ENCODE measurements at places on chromosomes 5 and 9. TPM values are rescaled to one million over a fixed set of nuclear protein-coding genes. Genes with fewer than 3 reads are reported as not detected.
A peak's percentile ranks its signal among the peaks of the same experiment; 100 is the strongest.

DNA sequence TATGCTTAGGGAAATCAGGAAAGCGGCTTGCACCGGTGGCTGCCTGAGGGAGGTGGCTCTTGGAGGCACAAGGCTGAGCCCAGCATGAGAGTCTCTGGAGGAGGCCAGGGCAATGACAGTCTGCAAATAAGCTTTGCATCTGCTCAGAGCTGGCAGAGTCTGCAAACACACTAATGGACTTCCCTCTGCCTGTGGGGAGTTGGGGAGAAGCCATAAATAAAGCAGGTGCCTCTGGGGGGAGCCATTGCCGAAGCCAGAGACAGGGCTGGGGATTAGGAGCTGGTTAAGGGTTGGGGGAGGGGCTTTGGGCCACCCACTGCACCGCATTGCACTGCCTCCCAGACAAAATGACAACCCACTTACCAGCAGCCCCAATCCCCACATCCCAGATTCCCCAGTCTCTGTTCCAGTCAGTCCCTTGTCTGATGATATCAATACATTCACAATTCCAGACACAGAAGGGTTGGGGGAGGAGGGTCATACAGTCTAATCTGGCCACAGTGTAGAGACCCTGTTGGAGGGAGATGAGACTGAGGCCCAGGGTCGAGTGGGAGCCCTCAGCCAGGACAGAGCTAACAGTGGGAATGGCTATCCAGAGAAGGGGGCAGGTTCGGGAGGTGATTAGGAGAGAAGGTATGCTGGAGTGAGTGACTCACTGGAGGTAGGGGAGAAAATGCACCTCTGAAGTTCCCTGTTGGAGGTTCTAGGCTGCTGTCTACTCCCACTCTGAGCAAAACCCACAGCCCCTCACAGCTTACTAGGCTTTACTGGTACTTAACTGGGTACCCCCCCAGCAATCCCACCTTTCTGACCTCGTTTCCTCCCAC, 53.7 kb downstream of the PAX5 start:
- no peak for DNase-seq

- DNase-seq: peak; percentile 97
These were observed 9.7 kb upstream of the TGFBI start for GRCh38 chr5:136018814-136019783.

DNA sequence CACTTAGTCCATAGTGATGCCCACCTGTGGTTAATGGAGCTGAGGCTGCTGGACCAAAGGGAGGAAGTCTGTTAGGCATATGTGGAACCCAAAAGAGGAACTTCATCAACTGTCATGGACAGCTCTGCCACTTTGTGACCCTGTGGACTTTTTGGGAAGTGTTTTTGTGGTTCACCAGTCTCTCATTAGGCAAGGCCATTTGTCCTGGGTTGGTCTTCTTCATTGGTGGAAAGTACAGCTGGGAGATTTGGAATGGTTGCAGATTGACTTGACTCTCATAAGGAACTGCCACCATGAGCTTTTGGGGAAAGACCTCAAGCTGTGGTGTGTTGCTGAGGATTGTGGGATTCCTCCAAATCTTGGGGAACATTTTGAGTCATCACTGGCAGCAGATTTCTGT, 31.9 kb upstream of the IL12B start:
- no peak for DNase-seq

DNA sequence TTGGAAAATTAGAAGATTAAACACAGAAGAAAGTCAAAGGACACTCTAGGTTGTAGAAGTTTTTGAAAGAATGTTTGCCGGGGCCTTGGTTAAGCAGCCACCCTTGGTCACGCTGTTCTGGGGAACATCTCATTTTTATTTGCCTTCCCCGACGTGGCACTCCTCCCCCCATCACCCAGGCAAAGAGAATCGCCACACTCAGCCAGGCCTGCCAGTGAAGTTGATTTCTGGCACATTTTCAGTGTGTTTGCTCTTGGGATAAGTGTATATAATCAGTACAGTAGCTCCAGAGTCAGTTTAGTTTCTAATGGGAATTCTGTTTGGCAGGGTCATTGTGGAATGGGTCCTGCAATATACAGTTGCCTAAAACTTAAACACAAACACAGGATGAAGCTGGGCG, 243.5 kb downstream of the ZSWIM6 start:
- no peak for DNase-seq

- DNase-seq: no peak
These were observed 43.9 kb downstream of the PRRT1B start for GRCh38 chr9:131589124-131589711.

DNA sequence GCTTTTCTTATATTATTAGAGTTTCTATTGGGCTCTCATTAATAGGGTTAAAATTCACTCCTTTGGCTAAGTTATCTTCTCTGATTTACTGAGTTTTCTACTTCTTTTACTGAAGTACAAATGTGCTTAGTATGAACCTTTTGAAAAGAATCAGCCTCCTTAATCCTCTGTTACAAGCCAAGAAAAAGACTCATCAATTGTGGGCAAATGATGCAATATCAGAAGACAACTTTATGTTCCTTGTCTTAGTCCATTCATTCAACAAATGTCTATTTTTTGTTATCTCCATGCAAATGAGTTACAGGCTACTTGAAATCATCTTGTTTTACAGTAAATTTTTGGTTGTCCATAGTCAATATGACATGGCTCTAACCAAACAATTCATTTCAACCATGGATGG, 40.3 kb downstream of the SNCAIP start:
- no peak for DNase-seq

GRCh38 chr9:134231330-134231745, 67.0 kb upstream of the RNU6ATAC start:
- no peak for DNase-seq

DNA sequence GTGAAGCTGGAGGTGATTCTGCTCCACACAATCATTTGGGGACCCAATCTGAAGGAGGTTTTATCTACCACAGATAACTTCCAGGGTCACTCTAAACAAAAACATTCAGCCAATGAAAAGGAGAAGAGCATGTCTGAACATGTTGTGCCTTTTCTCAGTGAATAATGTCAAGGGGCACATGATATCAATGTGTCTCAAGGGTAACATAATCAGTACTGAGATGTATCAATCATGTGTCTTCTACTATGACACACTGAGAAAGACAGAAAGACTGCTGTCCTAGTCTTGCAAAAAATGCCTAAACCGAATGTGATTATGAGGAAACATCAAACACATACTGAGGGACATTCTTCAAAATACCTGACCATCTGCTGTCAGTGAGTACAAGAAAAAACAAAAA, 25.4 kb upstream of the RASA1 start:
- DNase-seq: no peak

DNA sequence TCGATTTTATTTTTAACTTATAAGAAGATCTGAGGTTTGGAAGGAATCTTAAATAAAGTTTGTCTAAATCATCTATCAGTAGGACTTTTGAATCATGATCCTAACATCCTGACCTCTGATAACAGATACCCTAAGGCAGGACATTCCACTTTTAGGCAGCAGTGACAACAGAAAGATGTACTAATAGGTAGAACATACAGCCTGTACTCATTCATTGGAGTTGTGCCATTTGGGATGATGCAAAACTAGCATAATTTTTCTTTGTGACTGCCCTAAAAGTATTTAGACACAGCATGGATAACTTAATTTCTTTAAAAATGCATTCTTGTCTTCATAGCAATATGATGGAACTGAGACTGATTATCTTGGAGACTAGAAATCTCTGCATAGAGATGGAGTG, 39.7 kb downstream of the CDC42SE2 start:
- peak; percentile 16 for DNase-seq

DNA sequence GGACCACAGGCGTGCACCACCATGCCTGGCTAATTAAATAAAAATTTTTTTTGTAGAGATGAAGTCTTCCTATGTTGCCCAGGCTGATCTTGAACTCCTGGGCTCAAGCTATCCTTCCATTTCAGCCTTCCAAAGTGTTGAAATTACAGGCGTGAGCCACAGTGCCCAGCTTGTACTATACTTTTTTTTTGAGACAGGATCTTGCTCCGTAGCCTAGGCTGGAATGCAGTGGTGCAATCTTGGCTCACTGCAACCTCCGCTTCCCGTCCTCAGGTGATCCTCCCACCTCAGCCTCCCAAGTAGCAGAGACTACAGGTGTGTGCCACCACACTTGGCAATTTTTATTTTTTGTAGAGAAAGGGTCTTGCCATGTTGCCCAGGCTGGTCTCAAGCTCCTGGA, 5.3 kb upstream of the RAD23B start:
- DNase-seq: no peak

Gene SPINK4
- polyA plus RNA-seq: not detected

Gene PCDHGB7
- polyA plus RNA-seq: 16.2 TPM

Gene ECM2
- polyA plus RNA-seq: 1.6 TPM

Gene TERT
- not detected for polyA plus RNA-seq

Gene SPINK5
- polyA plus RNA-seq: not detected

Gene IL4
- polyA plus RNA-seq: not detected
